ENCODE measurements at places on chromosomes 5 and 9.

DNA sequence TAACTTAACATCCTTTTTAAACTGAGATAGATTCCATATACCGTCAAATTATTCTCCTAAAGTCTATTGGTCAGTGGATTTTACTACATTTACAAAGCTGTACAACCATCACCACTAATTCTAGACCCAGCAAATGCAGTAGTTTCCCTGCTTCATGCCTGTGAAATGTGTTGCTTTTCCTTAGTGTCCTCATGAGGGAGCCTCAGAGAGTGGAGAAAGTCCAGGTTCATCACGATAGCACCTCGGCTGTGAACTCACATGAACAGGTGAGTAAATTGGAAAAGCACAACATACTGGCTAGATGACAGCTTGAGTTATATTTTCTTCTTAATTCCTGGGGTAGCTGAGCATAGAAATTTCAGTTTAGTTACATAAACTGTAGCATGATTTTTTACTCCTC is 653.7 kb downstream of the MTRR start:
- DNase-seq = no peak

- DNase-seq = no peak
Observed at GRCh38 chr9:97873425-97873824, 20.4 kb downstream of the FOXE1 start.

DNA sequence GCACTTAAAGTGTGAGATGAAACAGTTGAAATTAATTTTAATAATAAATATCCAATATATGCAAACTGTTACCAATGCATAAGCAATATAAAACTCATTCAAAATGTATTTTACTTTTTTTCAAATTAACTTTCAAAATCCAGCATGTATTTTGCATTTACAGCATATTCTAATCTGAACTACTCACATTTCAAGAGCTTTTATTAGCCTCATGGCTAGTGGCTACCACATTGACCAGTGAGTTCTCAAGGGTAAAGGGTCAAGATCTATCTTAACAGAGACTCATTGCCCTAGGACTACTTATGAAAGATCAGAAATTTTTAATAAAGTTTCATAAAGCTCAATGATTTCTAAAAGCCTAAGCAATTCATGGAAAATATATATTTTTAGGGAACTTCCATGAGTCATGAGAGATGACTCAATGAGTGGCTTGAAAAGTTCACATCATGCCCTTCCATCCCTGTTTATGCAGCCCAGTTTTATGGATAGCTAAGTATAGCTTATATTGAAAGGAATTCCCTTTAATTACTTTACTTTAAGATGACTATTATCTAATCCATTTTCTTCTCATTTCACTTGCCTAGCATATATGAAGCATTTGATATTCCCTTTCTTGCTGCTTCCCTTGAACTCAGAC is 608.6 kb downstream of the SLCO4C1 start:
- no peak for DNase-seq

DNA sequence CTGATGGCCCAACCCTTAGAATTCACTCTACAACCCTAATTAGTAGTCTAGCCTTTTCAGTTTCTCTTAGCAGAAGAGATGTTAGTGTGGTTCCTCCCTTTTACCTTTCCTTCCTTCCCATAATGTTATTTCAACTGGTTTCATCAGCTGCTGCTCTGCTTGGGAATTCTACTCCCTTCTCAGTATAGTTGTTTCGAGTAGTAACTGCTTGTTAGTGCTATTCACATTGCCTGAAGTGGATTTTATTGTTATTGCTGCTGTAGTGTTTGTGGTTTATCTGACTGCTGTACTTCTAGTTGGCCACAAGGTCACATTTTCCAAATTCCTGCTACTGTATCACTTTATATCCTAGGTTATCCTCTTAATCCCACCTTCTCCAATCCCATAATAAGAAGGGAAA is 29.7 kb downstream of the SMIM15 start:
- no peak for DNase-seq

DNA sequence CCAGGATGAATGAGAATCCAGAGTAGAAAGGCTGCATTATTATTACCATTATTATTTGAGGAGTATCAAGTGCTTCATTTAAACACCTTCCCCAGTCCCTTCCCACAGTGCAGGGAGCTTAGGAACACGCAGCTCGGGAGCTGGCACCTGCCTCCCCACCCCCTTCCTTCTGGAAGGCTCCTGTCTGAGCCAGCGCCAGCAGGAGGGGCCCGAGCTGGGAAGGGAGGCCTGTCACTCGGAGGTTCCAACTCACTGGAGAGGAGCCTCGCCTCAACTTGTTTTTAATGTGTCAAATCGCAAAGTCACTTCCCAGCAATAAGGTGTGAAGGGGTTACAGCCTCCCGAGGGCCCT is 156.4 kb upstream of the IRX4 start:
- peak; percentile 41 for DNase-seq

DNA sequence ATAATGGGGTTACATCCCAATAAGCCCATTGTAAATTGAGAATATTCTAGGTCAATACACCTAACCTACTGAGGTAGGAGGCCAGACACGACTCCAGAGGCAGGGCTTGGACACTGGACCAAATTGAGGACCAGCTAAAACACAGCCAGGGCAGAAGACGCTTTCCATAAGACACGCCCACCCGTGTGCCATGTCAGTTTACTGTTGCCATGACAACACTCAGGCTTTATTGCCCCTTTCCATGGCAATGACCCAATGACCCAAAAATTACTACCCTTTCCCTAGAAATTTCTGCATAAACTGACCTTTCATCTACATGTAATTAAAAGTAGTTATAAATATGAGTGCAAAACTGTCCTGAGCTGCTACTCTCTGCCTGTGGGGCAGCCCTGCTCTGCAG is 31.5 kb downstream of the SLC22A4 start:
- DNase-seq = no peak

DNA sequence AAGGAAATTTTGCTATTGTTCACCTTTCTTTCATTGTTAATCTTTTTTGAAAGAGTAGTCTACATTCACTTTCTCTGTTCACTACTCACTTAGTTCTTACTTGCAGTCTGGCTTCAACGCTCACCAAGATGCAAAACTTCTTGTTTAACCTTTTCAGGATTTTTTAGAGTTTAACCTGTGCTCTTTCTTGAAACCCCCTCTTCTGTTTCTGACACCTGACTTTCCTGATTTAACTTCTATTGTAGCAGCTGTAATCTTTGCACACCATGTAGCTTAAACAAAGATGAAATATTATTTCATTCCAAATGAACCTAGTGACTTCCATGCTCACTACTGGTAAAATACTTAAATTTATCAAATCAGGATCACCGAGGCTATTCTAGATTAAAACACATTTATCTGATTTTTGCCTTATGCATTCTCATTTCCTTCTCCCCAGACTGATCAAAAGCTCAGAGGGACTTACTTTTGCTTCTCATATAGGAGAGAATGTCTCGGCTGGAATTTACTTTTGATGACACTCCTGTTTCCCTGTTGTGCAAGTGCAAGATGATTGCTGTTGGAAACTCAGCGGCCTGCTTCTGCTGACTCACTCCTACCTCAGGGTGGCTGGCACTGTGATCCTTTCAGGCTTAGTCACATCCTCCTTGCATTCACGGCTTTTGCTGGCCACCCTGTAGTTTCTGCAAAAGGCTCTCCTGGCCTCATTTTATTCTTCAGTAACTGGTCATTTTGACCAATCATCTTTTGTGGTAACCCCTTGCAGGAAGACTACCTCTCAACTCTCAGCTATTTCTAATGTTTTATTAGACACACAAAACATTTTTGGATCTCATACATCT is 109.3 kb upstream of the IFNE start:
- no peak for DNase-seq

- no peak for DNase-seq
Observed at GRCh38 chr5:127697894-127698600, 5.1 kb upstream of the CCDC192 start.
